Cortex of kidney (tissue), 1 donor: ENCODE measurements at places on chromosomes 2 and 18.

GRCh38 chr2:202042444-202042843, 8.8 kb downstream of the FZD7 start:
- DNase-seq, result no peak

DNA sequence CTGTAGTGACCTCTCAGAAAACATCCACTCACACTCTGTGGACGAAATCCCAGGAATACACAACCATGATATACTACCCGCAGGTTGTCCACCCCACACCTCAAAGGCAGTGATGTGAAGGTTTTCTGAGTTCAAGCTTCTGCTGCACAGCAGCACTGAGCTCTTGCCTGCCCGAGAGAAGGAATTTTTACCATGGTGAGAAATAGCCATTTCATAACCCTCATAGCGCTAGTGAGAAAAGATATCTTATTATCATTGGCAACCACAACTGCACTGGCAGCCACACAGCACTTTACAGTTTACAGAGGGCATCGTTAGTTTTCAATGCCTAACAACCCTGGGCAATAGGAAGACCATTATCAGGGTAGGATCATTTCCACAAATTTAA, 36.9 kb downstream of the NAPG start:
- no peak for DNase-seq

GRCh38 chr2:158931572-158931971, 36.9 kb upstream of the TANC1 start:
- DNase-seq, result no peak

DNA sequence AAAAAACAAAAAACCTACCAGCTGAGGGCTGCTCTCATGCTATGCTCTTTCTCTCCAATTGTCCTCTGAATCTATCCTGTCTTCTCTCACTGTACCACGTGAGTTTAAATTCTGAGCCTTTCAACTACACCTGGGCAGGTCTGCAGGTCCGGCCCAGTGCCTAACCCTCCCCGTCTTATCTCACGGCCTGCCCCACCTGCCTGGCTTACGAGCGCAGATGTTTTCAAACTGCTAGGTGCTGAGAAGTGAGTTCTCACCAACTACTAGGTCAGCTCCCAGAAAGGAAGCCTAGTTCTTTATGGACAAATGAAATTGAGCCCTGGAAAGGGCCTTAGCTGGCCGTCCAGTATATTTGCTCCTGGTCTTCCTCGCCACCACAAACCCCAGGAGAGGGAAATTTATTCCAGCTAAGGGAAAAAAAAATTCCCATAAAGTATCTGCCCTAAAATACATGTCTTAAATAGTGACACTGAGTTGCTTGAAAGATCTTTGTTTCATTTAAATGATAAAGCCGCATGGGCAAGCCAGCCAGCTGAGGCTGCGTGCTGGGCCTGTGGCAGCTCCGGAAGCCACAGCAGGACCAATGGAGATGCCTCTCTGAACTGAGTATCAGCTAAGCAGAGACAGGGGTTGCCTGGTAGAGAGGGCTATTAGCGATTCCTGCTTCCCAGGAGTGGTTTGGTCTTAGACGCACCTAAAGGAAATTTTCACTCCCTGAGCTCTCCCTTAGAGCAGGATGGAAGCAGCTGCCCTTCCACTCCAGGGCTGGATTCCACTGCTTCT, 92.5 kb upstream of the NCK2 start:
- no peak for DNase-seq

DNA sequence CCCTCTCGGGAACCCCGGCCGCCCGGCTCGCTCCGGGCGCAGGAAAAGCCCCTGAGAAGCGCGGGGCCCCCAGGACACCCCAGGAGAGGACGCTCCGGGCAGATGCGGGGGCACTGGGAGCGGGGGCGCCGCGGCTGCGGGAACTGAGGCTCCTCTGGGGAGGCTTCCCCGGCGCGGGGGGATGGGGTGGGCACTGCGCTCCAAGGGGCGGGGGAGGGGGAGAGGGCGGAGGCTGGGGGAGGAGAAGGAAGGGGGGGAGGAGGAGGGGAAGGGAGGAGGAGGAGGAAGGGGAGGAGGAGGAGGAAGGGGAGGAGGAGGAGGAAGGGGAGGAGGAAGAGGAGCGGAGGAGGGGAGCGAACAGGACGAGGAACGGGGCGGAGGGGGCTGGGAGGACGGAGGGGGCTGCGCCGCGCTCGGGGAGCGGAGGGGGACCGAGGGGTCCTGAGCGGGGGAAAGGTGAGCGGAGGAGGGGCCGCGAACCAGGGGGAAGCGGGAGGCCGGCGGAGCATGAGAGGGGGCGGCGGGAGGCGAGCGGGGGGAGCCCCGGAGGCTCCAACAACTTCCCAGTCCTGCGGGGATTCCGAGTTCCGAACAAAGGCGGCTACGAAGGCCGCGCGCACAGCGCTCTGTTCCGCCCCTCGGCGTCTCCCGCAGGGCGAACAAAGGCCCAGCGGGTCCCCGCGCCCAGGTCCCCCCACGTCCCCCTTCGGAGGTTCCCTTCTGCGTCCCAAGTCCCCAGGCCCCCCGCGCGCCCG, 742 bp downstream of the PXDN start:
- no peak for DNase-seq

DNA sequence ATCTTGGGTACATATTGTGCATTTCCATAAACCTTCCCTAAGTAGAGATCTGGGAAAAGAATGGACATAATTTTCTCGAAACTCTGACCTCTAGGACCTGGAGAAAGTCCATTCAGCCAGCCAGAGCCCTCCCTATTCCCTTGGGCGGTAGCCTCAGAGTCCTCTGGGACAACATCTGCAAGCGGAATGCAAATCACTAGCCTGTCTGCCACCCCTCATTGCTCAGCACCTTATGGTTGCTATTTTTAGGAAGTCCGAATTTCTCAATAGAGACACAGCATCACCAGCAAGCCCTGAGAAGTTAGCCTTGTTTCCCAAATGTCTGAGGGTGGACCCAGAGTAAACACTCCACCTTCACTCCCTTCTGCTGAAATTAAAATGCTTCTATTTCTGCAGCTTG, 17.6 kb upstream of the CD28 start:
- no peak for DNase-seq

DNA sequence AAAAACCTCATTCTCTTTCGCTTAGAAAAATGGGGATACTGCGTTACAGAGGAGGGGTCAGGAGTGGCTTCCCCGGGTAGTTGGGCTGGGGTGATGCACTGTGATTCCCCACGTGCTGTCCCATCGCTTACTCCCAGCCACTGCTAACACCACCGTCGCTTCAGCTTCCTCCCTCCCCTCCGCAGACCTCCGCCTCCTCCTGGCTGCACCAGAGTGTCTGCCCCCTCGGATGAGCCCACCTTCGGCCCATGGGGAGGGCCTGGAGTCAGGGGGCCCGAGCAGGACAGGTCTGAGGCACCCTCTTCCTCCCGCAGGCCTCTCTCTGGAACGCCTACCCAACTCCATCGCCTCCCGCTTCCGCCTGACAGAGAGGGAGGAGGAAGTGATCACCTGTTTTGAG, 59.1 kb upstream of the MCFD2 start:
- no peak for DNase-seq

DNA sequence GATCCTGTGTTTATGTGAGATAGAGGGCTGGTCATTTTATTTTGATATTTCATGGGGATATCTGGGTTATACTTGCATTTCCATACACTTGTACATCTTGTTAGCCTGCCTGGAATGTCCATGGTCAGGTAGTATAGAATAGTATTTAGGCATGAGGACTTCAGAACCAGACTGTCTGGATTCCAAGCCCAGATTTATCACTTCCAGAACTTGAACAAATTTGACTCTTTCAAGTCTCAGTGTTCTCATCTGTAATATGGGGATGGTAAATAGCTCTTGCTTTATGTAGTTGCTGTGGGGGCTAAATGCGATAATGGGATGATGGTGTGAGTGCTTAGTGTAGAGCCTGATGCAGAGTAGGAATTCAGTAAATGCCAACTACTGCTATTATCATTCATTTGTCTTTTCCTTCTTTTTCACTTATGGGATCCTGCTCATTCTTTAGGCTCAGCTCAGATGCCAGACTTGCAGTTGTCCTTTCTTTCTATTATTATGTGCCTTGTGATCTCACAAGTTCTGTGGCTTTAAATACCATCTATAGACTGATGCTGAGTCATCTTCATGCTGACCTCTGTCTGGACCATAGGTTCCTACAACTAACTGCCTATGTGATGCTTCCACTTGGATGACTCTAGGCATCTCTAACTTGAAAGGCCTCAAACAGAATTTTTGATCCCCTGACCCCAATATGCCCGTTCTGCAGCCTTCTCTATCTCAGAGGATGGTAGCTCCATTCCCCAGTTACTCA, 67.4 kb downstream of the POLE4 start:
- DNase-seq, result no peak

GRCh38 chr2:239260546-239261327, 140.1 kb downstream of the HDAC4 start:
- no peak for DNase-seq

DNA sequence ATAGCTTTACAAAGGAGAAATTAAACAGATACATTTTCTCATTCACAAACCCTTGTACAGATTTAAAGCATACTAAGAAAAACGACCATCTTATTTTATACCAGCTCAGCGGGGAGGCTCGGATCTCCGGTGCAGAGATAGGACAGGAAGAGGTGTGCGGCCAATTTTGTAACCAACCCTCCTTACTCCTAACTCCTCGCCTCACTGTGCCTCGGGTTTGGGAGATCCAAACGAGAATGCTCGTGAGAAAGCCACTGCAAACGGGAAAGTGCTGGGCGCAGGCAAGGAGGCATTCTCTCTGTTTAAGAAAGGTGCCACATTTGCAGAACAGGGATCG, 1.2 kb downstream of the KDSR start:
- no peak for DNase-seq

GRCh38 chr2:216911886-216912285, 52.0 kb upstream of the TNP1 start:
- no peak for DNase-seq

- no peak for DNase-seq
Observed at GRCh38 chr2:180776921-180777320, 203.5 kb upstream of the UBE2E3 start.

DNA sequence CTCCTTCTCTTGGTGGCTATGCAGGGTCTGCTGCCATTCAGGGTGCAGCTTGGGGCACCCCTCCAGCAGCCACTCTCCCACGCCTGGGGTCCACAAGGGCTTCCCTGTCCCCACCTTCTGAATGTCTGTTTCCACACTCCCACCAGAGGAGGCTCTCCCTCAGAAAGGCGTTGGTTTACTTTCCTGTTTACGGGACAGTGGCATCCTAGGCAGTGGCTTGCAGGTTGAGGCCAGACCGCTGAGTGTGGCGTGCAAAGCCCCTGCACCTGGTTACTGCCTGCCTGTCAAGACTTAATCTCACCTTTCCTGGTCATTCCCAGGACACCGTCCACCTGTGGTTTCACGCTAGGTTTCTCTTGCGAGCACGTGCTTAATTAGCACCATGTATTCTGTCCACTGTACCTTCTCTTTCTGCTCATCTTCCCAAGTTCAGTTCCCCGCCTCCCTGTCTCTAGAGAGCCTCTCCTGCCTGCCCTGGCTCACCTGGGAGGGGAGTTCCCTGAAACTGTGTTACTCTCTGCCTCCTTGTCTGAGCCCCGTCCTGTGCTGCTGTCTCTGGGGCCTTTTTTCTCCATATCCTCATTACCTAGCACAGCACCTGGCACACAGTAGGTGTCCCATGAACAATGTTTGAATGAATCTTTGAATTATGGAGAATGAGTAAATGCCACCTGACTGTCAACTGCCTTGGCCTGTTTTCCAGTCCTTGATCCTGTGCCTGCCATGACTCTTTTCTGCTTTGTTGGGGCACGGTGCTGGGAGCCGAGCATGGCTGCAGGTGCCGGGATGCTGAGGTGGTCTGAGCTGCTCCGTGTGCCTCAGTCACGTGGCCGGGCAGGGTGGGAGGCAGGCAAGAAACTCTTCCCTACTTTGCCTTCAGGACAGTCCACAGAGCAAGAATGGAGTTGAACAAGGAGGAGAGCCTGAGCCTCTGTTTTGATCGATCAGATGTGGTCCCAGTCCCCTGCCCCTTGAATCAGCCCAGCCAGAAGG, 56.4 kb downstream of the ARHGEF4 start:
- DNase-seq, result no peak

DNA sequence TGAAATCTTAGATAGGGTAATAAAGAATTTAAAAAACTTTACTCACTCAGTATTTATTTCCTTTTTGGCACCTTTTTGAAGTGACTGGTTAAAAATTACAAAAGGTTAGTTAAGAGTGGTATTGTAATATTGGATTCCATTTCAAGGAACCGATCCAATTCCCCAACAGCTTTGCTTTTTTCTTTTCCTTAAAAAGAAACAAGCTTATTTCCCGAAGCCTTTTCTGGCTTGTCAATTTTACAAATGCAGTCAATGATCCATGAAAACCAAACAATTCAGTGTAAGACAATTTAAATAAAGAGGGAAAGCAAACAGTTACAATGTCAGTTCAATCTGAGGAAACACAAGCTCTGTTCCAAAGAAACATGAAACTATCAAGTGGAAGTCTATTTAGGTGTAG, 200.2 kb downstream of the RIT2 start:
- DNase-seq, result no peak

GRCh38 chr2:205827809-205828365, 145.6 kb downstream of the NRP2 start:
- no peak for DNase-seq

GRCh38 chr2:54945391-54946219, 104.6 kb downstream of the RTN4 start:
- DNase-seq, result no peak

GRCh38 chr2:235504441-235505180, 10.8 kb downstream of the AGAP1 start:
- no peak for DNase-seq

GRCh38 chr18:68548904-68549870, 165.7 kb downstream of the TMX3 start:
- no peak for DNase-seq

- DNase-seq, result no peak
Observed at GRCh38 chr2:146131048-146131447, 1611.1 kb upstream of the ZEB2 start.

DNA sequence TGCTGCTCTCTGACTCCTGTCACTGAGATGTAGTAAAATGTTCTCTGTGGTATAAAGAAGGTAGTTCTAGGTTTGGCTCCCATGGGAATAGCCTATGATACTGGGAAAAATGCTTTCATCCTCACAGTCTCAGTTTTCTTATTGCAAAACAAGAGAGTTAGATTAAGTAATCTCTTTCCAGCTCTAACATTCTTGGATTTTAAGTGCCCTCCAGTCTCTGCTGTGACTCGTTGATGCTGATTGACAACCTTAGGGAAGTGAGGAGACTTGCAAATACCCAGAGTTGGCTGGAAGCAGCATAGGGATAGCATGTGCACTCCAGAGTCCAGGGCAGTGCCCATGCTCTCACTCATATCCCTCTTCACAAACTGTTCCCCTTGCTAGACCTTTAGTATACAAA, 534.9 kb downstream of the SLC4A3 start:
- no peak for DNase-seq

DNA sequence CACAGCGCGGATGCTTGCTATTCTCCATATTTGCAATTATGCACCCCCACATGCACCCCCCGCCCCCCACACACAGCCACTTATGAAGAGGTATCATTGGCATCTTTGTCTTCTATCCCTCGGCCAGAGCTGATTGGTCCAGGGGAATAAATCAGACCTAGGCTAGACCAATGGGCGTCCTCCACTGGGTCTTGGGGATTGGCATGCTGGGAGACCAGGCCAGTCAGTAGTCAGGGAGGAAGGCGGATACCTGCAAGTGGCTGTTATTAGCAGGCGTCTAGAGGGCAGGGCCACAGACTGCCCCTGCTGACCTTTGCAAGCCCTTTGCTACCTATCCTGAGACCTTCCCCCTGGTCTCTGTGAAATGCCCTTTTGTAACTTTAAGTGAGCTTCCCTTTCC, 30.0 kb downstream of the ATOH8 start:
- no peak for DNase-seq

- DNase-seq, result no peak
Observed at GRCh38 chr2:129080715-129081476, 762.2 kb upstream of the HS6ST1 start.

GRCh38 chr2:229417916-229418315, 146.8 kb upstream of the PID1 start:
- DNase-seq, result no peak
